Lower lobe of right lung (tissue), 2 donors: ENCODE measurements at places on chromosomes 5 and 9. TPM values are rescaled to one million over a fixed set of nuclear protein-coding genes. Genes with fewer than 3 reads are reported as not detected.

The SLC27A4 gene
- total RNA-seq = 19.5 TPM

The NEUROG1 gene
- not detected for total RNA-seq

The CYSRT1 gene
- 0.59 TPM for total RNA-seq

The OR1N2 gene
- total RNA-seq = not detected

The HTR1A gene
- total RNA-seq = not detected

The IL9 gene
- total RNA-seq = not detected

The PKN3 gene
- total RNA-seq = 11.1 TPM

The LRRC19 gene
- 0.27 TPM for total RNA-seq

GRCh38 chr5:137752905-137753690 is 1.1 kb downstream of the HNRNPA0 start:
- H3K4me3 ChIP-seq = peak overlapping the region; percentile 82
- H3K4me1 ChIP-seq = peaks cover 40% of the 10 kb centered on the region
- peak; percentile 76 for DNase-seq
- no peaks in the 10 kb centered on the region for H3K36me3 ChIP-seq
- H3K27me3 ChIP-seq = no peaks in the 10 kb centered on the region

GRCh38 chr9:7153566-7153965 is 395.8 kb downstream of the KDM4C start:
- no peak overlapping the region for H3K27ac ChIP-seq
- no peak for DNase-seq
- H3K4me1 ChIP-seq = no peaks in the 10 kb centered on the region
- H3K27me3 ChIP-seq = no peaks in the 10 kb centered on the region
- no peaks in the 10 kb centered on the region for H3K36me3 ChIP-seq

DNA sequence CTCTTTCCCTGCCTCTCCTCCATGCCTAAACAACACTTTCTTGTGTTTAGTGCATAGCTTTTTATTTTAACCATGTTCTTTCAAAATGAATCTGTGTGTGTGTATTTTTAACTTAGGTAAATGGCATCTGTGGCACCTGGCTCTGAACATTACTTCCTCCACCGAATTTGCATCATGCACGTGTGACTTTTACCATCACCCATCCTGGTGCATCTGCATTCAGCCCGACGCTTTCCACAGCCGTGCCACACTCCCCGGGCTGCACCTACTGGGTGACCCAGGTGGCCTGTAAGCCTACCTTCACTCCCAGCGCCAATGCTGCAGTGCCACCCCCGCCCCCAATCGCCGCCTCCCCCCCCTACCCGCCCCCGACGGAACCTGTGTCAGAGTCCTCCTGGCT is 12.7 kb upstream of the FCN1 start:
- H3K27me3 ChIP-seq = peaks cover 11% of the 10 kb centered on the region
- peaks cover 11% of the 10 kb centered on the region for H3K4me1 ChIP-seq
- no peak for DNase-seq
- H3K27ac ChIP-seq = no peak overlapping the region
- H3K36me3 ChIP-seq = no peaks in the 10 kb centered on the region

DNA sequence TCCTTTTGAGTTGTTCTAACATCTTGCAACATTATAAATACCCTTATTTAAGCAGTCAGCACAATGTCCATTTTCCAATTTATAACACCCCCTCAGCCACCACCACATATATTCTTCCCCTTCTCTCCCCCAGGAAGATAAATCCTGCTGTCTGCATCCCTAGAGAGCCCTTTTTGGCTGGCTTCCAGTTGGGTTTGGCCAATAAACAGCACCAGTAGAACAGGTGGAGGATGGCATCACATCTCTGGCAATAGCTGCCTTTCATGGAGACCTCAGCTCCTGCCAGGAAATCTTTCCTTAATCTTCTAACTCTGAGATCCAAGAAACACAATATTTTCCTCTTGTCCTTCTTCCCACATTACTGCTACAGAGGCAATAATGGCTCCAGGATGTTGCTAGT is 53.7 kb downstream of the TRIM36 start:
- no peak for DNase-seq
- no peaks in the 10 kb centered on the region for H3K27me3 ChIP-seq
- H3K27ac ChIP-seq = no peak overlapping the region
- no peak overlapping the region for H3K4me3 ChIP-seq
- no peaks in the 10 kb centered on the region for H3K36me3 ChIP-seq
- H3K4me1 ChIP-seq = no peaks in the 10 kb centered on the region

DNA sequence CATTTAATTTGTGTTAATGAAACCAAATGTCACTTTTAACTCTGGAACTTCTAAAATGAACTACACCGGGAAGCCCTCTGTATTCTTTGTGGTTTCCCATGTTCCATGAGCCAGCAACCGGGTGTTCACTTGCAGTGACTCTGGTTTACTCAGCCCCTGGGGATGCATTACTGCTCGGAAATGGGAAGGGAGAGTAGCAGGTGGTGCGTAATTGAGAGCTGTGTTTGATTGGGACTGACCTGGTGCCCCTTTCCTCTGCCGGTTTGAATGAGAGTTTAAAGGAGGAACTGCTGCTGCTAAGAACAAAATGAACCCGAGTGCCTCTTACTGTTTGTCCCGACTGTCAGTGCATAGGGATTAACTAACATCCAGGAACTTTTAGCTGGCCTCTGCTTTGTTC is 100.1 kb upstream of the DHFR start:
- H3K27ac ChIP-seq = no peak overlapping the region
- no peaks in the 10 kb centered on the region for H3K27me3 ChIP-seq
- no peaks in the 10 kb centered on the region for H3K4me1 ChIP-seq
- no peak for DNase-seq
- no peak overlapping the region for H3K4me3 ChIP-seq

GRCh38 chr5:110165366-110165765 is 475.6 kb downstream of the MAN2A1 start:
- H3K27me3 ChIP-seq = no peaks in the 10 kb centered on the region
- no peaks in the 10 kb centered on the region for H3K4me1 ChIP-seq
- DNase-seq = no peak

GRCh38 chr5:52134013-52134650 is 653.6 kb upstream of the ITGA1 start:
- no peaks in the 10 kb centered on the region for H3K27me3 ChIP-seq
- H3K36me3 ChIP-seq = no peaks in the 10 kb centered on the region
- H3K27ac ChIP-seq = no peak overlapping the region
- no peak for DNase-seq

- H3K4me1 ChIP-seq = peaks cover 75% of the 10 kb centered on the region
- H3K27me3 ChIP-seq = no peaks in the 10 kb centered on the region
- peak overlapping the region; percentile 96 for H3K27ac ChIP-seq
- peaks cover 53% of the 10 kb centered on the region for H3K36me3 ChIP-seq
These were observed 574 bp downstream of the SLC35A4 start for GRCh38 chr5:140565024-140565779.

- H3K36me3 ChIP-seq = no peaks in the 10 kb centered on the region
- no peak overlapping the region for H3K4me3 ChIP-seq
- H3K27me3 ChIP-seq = no peaks in the 10 kb centered on the region
- no peak for DNase-seq
- no peak overlapping the region for H3K27ac ChIP-seq
- H3K4me1 ChIP-seq = no peaks in the 10 kb centered on the region
These were observed 447.0 kb downstream of the KIF4B start for GRCh38 chr5:155460501-155460931.

DNA sequence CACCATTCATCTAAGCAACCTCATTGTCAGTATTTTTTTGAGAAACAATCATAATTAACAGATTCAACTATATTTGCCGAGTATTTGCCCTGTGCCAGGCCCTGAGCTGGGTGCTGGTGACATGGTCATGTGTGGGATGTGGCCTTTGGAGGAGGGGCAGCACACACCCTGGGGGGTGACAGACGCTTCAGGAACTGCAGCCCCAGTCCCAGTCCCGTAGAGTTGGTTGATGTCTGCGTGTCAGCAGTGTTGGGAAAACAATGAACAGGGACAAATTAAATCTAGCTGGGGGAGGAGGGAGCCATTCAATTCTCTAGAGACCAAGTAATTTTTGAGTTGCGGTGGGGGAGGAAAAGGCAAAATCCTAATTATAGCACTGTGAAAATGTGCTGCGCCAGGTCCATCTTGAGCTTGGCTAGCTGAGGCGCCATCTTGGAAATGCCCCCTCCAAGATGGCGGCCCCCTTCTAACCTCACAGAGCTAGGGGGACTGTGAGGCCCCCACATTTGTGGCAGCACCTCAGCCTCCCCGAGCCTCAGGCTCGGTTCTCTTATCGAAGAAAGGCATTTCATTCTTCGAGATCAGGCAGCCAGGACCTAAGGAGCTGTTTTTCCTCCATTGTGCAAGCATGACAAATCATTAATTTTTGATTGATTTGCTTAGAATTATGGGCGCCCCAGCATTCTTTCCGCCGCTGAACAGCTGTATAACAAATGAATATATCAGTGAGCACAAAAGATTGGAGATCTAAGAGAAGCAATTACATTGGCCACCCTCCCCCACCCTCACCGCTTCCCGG is 87.8 kb downstream of the ZNF618 start:
- no peak overlapping the region for H3K27ac ChIP-seq
- no peaks in the 10 kb centered on the region for H3K36me3 ChIP-seq
- no peak overlapping the region for H3K4me3 ChIP-seq
- DNase-seq = no peak
- no peaks in the 10 kb centered on the region for H3K27me3 ChIP-seq

- DNase-seq = no peak
- peaks cover 16% of the 10 kb centered on the region for H3K4me1 ChIP-seq
- peak overlapping the region; percentile 96 for H3K4me3 ChIP-seq
- no peaks in the 10 kb centered on the region for H3K27me3 ChIP-seq
- H3K27ac ChIP-seq = peak overlapping the region; percentile 76
These were observed 981 bp downstream of the TCOF1 start for GRCh38 chr5:150358261-150359095.

DNA sequence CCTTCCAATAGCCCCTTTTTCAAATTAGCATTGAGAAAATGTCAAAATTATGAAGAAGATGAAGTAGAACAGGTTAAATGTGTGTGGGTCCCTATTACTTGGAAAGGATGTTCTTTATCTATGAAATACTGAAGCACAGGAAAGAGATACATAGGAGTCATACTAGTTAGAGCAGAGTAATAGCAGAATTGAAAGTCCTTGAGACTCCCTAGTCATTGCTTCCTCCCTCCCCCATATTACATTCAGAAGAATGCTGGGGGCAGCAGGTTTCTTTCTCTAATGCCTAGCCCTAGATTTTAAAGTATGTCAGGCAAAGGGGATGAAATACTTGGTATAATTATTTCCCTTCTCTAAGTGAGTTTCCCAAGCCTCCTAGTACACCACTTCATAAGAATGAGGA is 4.4 kb downstream of the ZCCHC9 start:
- H3K36me3 ChIP-seq = peaks cover 29% of the 10 kb centered on the region
- no peak overlapping the region for H3K27ac ChIP-seq
- no peaks in the 10 kb centered on the region for H3K27me3 ChIP-seq
- peaks cover 16% of the 10 kb centered on the region for H3K4me1 ChIP-seq
- DNase-seq = no peak
- H3K4me3 ChIP-seq = no peak overlapping the region

DNA sequence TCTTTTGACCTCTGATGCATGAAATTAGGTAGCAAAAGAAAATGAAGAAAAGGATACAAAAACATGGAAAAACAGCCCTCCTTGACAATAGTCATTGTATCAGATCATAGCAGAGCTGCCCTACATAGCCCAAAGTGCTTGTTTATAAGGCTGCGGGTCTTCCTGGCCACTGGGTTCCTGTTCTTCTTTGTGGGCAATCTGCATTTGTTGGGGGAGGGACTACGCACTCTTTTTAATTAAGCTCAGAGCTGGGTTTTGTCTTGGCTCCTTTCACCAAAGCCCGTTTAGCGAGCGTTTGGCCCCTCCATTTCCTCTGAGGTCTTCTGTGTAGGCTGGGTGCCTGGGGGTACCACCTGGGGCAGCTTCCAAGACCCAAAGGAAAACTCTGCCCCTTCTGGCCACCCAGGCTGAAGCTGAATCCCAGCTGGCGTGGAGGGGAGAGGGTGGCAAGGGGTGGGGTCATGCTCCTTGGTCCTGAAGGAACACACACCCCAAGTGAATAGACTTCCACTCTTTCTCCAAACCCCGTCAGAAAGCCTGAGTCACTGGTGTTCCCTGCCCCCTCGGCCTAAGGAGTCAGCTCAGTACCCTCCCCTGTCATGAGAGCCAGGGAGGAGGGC is 6.5 kb upstream of the PAX5 start:
- H3K27me3 ChIP-seq = peaks cover 98% of the 10 kb centered on the region
- H3K36me3 ChIP-seq = no peaks in the 10 kb centered on the region
- peaks cover 28% of the 10 kb centered on the region for H3K4me1 ChIP-seq
- no peak overlapping the region for H3K4me3 ChIP-seq

DNA sequence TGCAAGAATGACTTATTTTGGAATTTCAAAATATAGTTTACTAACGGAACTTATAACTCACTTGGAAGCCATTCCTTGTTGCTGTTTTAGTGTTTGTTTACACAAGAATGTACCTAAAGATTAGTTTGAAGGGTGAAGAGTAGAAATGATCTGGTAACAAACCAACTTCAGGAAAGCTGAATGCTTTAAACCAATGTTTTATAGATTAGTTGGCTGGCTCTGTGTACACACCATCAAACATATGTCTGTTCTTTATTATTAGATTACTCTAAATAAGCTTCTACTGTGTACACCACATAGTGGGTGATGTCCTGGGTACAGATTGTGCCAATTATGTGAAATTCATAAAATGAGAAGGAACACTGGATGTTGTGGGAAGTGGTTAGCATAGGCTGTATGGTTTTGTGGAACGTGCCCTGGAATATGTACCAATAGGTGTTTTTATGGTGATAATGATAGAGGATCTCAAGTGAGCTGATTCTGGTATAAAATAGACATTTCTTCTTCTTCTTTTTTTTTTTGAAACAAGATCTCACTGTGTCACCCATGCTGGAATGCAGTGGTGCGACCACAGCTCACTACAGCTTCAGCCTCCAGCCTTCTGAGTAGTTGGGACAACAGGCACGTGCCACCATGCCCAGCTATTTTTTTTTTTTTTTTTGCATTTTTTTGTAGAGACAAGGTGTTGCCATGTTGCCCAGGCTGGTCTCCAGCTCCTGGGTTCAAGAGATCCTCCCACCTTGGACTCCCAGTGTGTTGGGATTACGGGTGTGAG is 109.3 kb upstream of the DHFR start:
- H3K36me3 ChIP-seq = peaks cover 16% of the 10 kb centered on the region
- no peak overlapping the region for H3K27ac ChIP-seq
- no peak for DNase-seq
- no peaks in the 10 kb centered on the region for H3K27me3 ChIP-seq

GRCh38 chr5:59496524-59497134 is 396.9 kb downstream of the PDE4D start:
- no peak overlapping the region for H3K4me3 ChIP-seq
- no peaks in the 10 kb centered on the region for H3K4me1 ChIP-seq
- no peaks in the 10 kb centered on the region for H3K36me3 ChIP-seq
- H3K27ac ChIP-seq = no peak overlapping the region
- H3K27me3 ChIP-seq = no peaks in the 10 kb centered on the region
- DNase-seq = no peak
